NCI-H460 (cell line): ENCODE measurements at places on chromosomes 6 and 20. TPM values are rescaled to one million over a fixed set of nuclear protein-coding genes. Genes with fewer than 3 reads are reported as not detected.

APOBEC2 gene
- not detected in 2 replicates for total RNA-seq

DNA sequence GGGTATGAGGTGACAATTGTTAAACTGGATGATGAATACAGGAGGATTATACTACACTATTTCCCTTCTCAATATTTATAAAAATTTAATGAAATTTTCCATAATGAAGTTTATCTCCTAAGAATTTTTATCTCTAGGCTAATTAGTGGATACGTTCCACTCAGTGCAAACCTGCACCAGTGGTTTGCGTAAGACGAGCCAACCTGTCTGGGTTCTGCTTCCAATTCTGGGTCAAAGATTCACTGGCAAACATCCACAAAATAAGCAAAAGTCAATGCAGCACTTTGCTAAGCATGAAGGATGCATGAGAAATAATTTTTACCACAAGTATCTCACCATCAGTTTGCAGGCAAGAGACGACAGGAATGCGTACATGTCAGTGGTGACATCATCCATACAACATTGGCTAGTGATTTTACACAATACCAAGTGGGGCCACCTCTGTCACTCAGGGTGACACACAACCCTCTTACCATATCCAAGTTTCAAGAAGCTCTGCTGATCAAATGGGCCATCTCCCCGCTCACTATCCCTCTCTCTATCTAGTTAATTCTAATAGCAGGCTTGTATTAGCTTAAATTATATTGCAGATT lies 51.7 kb downstream of the FAM50B start:
- no peak for DNase-seq

DNA sequence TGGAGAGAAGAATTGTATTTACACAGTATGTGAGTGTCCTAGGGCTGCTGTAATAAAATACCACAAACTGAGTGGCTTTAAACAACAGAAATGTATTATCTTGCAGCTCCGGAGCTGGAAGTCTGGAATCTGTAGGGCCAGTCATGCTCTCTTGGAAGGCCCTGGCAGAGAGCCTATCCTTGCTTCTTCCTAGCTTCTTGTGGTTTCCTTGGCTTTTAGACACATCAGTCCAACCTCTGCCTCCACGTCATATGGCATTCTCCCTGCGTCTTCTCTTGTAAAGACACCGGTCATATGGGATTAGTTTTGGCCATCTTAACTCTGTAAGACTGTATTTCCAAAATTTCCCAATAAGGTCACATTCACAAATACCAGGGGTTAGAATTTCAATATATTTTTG lies 10.8 kb downstream of the FNDC1 start:
- no peak for DNase-seq

- DNase-seq: no peak
These were observed 120.8 kb downstream of the MAP7 start for GRCh38 chr6:136429264-136430065.

GRCh38 chr20:44727651-44728050 lies 12.5 kb downstream of the CCN5 start:
- no peak for DNase-seq

- DNase-seq: no peak
These were observed 691.7 kb downstream of the GRIK2 start for GRCh38 chr6:102085257-102085656.
